ENCODE measurements at places on chromosomes 3 and 15. TPM values are rescaled to one million over a fixed set of nuclear protein-coding genes. Genes with fewer than 3 reads are reported as not detected.

GRCh38 chr15:99731336-99732123 is 1.7 kb downstream of the LYSMD4 start:
- DNase-seq: no peak

Gene ANKUB1
- total RNA-seq: 0.78 TPM

- DNase-seq: no peak
These were observed 53.2 kb downstream of the SLTM start for GRCh38 chr15:58880320-58880719.

GRCh38 chr3:114350271-114350670 is 56.4 kb downstream of the TIGIT start:
- DNase-seq: no peak

DNA sequence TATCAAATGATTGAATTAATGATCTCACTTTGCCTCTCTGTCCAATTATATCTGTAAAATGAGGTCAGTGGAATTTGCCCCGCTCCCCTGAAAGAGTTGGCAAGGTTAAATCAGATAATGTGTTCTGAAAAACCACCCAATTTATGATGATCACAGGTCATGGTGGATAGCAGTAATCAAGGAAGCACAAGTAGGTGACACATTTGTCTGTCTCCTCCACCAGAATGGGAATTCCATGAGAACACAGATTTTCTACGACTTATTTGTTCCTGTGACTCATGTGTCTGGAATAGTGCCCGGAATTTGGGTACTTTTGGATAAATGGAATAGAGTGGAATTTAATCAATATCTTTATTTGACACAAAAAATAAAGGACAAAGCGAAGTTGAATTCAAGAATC is 220.9 kb upstream of the SUCLG2 start:
- DNase-seq: no peak

DNA sequence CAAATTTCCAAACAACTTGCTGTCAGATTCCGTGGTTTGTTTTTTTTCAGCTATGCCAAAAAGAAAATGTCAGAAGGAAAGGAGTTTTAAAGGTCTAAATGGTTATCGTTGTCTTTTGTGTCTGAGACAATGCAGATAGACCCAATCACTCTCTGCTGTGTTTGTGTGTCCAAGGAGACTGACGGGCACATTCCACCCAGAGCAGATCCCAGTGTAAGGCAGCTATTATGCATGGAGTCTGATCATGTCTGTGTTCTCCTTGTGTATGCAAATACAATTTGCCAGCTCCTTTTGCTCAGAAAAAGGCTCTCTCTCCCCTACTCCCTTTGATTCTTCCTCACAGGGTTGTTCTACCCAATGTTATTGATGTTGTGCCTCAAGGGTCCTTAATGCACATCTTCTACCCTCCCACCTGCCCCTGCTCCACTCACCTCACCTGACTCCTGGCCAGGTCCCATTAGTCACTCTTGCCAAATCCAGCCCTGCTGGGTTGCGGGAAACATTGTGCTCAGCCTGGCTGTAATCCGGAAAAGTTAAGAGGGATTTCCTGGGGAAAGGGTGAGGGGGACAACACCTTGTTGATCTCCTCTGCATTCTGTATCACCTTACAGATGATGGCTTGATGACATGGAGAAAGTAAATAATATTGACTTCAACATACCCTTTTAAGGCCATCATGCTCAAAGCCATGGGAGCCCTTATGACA is 61.0 kb downstream of the OTOL1 start:
- DNase-seq: no peak

GRCh38 chr3:148790370-148790769 is 37.2 kb upstream of the CPB1 start:
- no peak for DNase-seq

- no peak for DNase-seq
These were observed 58.4 kb downstream of the IGF2BP2 start for GRCh38 chr3:185766329-185767001.

- no peak for DNase-seq
These were observed 11.1 kb downstream of the UACA start for GRCh38 chr15:70752193-70752635.

- no peak for DNase-seq
These were observed 291.8 kb upstream of the GBE1 start for GRCh38 chr3:82053236-82053635.

DNA sequence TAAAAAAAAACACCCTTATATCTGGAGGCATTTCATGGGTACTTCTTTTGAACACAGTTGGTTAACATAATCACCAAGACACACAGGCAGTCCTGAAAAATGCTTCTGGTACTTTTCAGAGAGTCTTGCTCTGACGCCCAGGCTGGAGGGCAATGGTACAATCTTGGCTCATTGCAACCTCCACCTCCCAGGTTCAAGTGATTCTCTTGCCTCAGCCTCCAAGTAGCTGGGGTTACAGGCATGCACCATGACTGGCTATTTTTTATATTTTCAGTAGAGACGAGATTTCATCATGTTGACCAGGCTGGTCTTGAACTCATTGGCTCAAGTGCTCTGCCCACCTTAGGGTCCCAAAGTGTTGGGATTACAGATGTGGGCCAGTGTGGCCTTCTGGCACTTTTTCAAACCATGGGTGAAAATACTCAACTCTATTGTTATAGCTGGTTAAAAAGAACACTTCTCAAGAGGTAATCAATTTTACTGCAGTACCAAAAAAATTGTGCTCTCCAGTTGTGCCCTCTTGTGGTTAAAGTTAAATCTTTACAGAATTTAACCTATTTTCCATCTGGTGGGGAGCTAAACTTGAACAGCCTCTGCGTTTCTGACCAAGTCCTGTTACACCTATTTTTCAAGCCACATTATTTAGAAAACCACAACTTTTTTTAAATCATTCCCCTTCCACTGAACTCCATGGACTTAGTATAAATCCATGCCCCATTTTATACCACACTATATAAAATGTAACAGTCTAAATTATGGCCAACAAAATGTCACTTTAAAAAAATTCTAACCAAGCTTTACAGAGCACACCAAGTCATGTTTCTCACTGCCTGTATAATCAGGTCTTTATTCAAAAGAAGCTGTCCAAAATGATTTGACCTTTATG is 1.2 kb upstream of the SNAPC5 start:
- DNase-seq: no peak

DNA sequence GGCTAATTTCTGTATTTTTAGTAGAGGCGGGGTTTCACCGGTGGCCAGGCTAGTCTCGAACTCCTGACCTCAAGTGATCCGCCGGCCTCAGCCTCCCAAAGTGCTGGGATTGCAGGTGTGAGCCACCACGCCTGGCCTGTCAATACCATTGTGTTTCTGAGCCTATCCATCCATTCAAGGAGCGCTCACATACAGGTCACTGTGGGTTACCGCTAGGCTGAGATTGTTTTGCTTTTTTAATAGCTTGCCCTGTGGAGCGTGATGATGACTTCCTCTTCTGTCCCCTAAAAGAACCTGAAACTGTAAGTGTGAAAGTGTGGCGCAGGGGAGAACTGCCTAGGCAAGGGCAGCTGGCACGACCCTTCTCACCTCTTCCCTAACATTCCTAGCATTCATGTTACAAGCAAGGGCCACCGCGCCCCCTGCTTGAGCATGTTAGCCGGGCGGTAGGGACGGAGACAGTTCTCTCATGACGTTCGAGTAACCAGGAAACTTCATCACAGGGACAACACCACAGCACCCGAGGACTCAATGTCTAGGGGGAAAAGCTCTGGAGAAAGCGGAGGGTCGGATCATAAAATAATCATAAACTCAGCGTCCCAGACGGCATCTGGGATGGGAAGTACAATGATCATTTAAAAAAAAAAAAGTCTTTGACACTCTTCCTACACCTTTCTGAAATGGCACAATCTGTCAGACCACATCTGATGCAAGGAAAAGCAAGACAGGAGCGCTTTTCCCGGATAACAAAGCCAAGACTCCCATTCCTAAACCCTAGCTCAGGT is 790 bp downstream of the LAMP3 start:
- no peak for DNase-seq

Data from occipital lobe (tissue), 3 donors.